ENCODE measurements at places on chromosomes 4 and X.

- no peak for DNase-seq
Observed at GRCh38 chrX:118116713-118117550, at the start of gene KLHL13. Gene KLHL13 (minus strand): TSS chrX:118116810. CDS start chrX:118028473, 88,337 bp downstream.

GRCh38 chr4:76984127-76984526 lies 34.6 kb downstream of the SEPTIN11 start:
- DNase-seq: peak; percentile 38

GRCh38 chr4:88846206-88846790 lies 148.7 kb upstream of the NAP1L5 start:
- DNase-seq: no peak

DNA sequence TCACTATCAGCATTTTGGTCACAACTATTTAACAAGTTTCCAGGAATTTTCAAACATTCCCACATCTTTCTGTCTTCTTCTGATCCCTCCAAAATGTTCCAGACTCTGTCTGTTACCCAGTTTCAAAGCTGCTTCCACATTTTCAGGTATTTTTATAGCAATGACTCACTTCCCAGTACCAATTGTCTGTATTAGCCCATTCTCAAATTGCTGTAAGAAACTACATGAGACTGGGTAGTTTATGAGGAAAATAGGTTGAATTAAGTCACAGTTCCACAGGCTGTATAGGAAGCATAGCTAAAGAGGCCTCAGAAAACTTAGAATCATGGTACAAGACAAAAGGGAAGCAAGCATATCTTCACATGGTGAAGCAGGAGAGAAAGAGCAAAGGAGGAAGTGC lies 475.0 kb upstream of the PCDH7 start:
- no peak for DNase-seq

- DNase-seq: no peak
Observed at GRCh38 chr4:119081943-119082342, 53.7 kb upstream of the MYOZ2 start.

- DNase-seq: no peak
Observed at GRCh38 chr4:101774807-101775206, 15.7 kb upstream of the BANK1 start.

- no peak for DNase-seq
Observed at GRCh38 chr4:137530176-137530575, 2.1 kb downstream of the PCDH18 start.

DNA sequence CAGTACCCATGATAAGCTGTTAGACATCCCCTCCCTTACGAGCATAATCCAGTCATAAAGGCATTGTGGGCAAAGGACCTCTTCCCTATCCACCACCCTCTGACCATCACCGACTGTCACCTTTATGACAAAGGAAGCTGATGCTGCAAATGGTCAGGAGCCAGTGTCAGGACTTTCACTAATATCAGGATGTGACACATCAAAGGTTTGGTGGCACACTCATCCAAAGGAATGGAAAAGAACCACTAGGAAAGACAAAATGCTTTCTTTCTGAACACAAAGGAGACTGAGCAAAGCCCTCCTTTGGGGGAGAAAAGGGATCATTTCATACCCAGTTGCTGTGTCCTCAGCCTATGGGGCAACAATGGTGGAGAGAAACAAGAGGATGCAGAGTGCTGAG lies 66.9 kb upstream of the PROM1 start:
- DNase-seq: no peak

- DNase-seq: no peak
Observed at GRCh38 chr4:22969287-22969896, 276.7 kb downstream of the GBA3 start.

DNA sequence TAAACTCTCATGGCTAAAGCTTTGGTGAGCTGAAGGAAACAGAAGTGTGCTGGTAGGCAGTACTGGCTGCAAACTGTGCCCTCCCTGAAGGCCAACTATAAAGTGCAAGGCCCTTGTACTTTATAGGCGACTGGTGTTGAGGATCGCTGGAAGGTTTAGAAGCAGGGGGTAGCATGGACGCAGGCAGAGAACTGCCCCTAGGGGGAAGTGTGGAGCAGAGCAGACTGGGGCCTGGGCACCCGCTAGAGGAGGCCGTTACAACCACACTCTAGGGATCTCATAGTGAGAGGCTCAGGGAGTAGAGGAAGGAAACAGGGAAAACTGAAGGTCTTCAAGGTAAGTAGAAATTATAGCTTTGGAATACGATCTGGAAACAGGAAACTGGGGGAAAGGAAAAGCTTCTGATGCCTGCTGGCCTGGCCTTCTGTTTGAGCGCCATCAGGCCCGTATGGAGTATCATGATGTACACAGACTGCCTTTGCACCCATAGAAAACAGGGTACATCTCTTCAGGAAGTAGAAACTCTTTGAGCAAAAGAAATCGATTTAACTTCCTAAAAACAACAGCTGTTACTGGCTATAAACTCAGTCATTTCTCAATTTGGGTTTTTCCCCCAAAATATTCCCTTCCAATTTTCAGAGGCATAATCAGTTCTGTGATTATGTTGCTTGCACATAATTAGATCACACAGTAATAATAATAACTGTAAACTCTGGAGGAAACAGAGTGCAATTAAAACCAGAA lies 23.9 kb upstream of the TMSB4X start:
- DNase-seq: peak; percentile 88

All from activated CD4-positive, alpha-beta T cell treated with anti-CD3 and anti-CD28 coated beads, Interleukin-10, Interleukin-2, amounts not matched to agents 100 ng/mL and 50 ng/mL, durations not matched to agents 16 hours and 8 hours (primary cell).